ENCODE measurements at places on chromosomes 7 and 10.

- DNase-seq = no peak
These were observed 113.1 kb downstream of the ARL4A start for GRCh38 chr7:12800486-12800885.

DNA sequence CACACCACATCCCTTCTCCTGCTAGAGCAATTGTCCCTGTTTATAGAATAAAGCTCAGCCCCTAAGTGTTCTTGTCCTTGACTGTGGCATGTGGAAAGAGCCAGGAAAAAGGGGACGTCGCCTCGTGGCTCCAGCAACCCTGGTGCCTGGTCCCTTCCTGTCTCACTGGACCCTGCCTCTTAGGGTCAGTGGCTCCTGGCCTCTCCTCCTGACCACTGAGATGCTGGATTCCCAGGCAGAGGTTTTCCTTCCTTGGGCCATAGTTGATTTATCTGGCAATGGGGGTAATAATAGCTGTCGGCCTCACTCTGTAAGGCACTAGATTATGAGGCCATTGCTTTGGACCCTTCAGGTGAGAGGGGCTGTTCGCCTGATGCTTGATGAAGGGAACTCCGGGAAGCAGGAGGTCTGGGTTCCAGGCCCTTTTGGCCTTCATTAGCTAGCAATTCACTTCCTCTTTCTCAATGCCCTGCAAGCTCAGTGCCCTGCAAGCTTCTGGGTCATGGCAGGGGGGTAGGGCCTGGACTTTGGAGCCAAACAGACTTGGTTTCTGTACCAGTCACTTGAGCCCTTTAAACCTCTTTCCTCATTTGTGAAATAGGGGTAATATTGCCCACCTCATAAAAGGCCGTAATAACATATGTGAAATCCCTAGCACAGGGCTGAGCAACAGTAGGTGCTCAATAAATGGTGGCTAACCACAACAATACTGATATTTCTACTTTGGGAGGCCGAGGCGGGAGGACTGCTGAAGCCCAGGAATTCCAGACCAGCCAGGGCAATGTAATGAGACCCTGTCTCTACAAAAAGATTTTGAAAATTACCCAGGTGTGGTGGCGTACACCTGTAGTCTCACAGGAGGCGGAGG lies 1.1 kb downstream of the ASL start:
- peak; percentile 30 for DNase-seq

- no peak for DNase-seq
These were observed 80.0 kb downstream of the COBL start for GRCh38 chr7:51236470-51237132.

DNA sequence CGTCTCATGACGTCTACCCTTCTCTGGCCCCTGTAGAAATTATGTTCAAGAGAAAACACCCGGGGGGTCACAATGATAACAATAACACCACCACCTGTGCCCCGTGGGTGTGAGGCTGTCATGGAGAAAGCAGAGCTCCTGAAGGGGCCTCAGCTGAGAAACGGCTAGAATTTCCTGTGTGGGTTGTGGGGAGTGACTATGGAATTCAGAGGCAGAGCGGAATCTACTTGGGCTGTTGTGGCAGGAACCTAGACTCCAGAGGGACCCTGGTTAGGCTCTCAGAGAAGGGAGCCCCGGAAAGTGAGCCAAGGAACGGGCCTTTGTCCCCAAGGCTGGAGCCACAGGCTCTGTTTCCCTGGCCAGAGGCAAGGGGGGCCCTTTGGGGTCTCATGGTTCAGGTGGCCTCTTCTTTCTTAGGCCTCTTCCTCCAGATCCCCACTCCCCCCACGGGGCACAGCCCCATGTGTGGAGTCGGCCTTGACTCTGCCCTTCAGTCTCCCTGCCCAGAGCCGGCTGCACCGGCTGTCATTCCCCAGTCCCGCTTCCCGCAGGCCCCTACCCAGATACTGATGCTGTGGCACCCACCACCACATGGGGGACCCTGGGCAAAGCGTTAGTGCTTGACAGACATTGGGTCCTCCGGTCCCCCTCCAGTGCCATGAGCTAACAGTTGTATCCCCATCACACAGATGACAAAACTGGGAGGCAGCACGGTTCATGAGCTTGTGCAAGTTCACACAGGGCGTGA lies 6.5 kb upstream of the GIMAP8 start:
- no peak for DNase-seq

- no peak for DNase-seq
These were observed 14.0 kb upstream of the CUX1 start for GRCh38 chr7:101803203-101804087.

DNA sequence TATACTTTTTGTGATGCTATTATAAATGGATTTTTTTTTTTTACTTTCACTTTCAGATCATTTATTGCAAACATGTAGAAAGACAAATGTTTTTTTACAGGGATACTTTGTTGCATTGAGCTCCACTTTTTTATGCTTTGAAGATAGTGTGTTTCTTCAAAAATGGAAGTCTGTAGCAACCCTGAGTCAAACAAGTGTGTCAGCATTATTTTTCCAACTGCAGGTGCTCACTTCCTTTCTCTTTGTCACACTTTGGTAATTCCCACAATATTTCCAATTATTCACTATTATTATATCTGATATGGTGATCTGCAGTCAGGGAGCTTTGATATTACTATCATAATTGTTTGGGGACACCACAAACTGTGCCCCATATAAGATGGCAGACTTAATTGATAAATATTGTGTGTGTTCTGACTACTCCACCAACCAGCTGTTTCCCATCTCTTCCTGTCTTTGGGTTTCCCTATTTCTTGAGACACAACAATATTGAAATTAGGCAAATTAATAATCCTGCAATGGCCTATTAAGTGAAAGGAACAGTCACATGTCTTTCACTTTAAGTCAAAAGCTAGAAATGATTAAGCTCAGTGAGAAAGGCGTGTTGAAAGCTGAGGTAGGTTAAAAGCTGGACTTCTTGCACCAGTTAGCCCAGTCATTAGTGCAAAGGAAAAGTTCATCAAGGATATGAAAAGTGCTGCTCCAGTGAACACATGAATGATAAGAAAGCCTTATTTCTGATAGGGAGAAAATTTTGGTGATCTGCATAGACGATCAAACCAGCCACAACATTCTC lies 231.3 kb upstream of the SH2B2 start:
- peak; percentile 19 for DNase-seq

DNA sequence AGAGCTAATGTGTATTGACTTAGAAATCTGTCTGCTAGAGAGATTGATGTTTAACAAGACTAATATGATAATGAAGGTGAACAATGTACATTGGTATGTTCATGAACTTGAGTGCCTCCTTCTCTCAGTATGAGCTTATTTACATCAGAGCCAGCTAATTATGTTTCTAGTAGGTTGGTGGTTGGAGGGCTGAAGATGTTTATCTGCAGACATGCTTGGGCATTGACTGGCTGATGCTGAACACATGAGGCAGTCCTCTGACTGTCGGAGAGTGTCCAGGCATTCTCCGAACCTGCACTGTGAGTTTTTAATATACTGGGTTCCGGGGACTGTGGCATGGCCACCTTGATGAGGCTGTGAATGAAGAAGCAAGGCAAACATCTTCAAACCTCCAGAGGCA lies 47.5 kb downstream of the BMPER start:
- no peak for DNase-seq

- no peak for DNase-seq
These were observed 30.8 kb upstream of the EFCAB10 start for GRCh38 chr7:105611856-105612775.

DNA sequence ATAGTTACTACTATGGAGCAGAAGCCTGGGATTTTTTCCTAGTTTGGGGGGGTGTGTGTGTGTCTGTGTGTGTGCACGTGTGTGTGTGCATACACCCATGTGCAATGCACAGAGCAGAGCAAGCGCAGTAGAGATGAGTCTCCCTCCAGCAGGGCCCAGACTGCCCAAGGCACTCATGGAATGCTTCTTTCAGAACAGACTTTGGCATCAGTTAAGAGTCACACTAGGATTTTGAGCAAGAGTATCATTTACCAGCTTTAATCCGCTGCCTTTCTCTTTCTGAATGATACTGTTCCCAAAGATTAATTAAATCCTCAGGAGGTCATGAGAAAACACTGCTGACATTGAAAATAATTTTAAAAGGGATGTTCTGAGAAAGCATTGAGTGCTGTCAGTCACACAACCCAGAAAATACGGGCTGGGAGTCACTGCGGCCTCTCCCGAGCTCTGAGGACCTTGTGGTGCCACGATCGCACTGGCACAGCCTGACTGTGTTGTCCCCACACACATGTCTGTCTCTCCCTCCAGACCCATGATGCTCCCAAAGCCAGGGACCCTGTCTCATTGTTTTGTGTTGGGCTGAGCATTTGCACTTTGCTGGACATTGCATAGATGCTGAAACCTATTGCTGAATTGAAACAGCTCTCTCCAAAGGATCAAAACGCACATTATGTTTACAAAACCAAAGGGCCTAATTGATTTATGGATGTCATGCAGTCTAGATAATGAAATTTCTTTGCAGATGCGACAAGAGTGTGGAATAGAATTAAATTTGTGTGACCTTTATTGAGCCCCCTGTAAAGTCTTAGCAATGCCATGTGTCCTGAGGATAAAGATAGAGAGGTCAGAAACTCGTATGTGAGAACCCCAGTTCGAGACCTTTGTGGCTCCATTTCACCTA lies 54.7 kb upstream of the FIGNL1 start:
- DNase-seq = no peak

- DNase-seq = no peak
These were observed 53.6 kb upstream of the CHCHD3 start for GRCh38 chr7:133135451-133135850.

GRCh38 chr10:51462076-51462779 lies 237.2 kb downstream of the CSTF2T start:
- DNase-seq = no peak

- no peak for DNase-seq
These were observed 589.0 kb downstream of the NXPH1 start for GRCh38 chr7:9022456-9022855.

- no peak for DNase-seq
These were observed 64.4 kb downstream of the LYZL1 start for GRCh38 chr10:29353305-29353704.

GRCh38 chr7:30428246-30429155 lies 50.1 kb downstream of the NOD1 start:
- peak; percentile 85 for DNase-seq

GRCh38 chr10:77943121-77943901 lies 16.8 kb upstream of the DLG5 start:
- DNase-seq = no peak

- DNase-seq = peak; percentile 22
These were observed 696 bp downstream of the MALSU1 start for GRCh38 chr7:23299770-23300300.

- no peak for DNase-seq
These were observed 911 bp upstream of the HNRNPH3 start for GRCh38 chr10:68330852-68331454.
